Suprapubic skin (tissue), 4 donors: ENCODE measurements at places on chromosomes 3 and 15. TPM values are rescaled to one million over a fixed set of nuclear protein-coding genes. Genes with fewer than 3 reads are reported as not detected.

- H3K4me3 ChIP-seq: no peak overlapping the region
- H3K27ac ChIP-seq: peak overlapping the region; percentile 40
- H3K36me3 ChIP-seq: no peaks in the 10 kb centered on the region
- H3K27me3 ChIP-seq: no peaks in the 10 kb centered on the region
- DNase-seq: no peak
- peaks cover 30% of the 10 kb centered on the region for H3K4me1 ChIP-seq
Observed at GRCh38 chr3:4904811-4905695, 74.2 kb upstream of the BHLHE40 start.

DNA sequence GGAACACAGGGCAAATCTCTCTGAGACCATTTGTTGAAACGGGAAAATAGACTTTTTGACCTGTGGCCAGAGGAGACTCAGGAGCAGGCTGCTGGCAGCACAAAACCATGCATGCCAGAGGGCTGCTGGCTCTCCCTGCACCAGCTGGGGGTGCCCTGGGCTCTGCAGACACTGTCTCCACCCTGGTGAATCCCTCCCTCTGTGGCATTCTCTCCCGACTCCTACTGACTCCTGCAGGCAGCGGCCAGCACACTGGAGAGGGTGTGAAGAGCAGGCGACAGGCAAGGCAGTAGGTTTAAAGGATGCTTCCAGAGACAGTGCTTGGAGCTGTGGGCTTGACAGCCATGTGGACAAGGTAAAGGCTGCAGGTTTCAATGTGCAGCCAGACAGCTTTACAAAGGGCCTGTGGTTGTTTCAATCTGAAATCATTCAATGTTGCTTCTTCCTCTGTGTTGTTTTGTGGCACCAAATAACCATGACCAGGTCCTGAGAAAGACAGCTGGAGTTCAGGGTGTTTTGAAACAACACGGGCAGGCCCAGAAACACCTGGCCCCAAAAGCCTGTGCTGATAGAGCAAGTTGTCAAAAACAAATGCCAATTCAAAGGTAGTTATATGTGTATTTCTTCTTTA, 431.0 kb upstream of the ATP10A start:
- H3K27me3 ChIP-seq: no peaks in the 10 kb centered on the region
- no peaks in the 10 kb centered on the region for H3K36me3 ChIP-seq
- H3K27ac ChIP-seq: no peak overlapping the region
- DNase-seq: no peak
- no peaks in the 10 kb centered on the region for H3K4me1 ChIP-seq
- H3K4me3 ChIP-seq: no peak overlapping the region

GRCh38 chr15:41484937-41485625, 8.6 kb upstream of the ITPKA start:
- H3K4me1 ChIP-seq: no peaks in the 10 kb centered on the region
- H3K27me3 ChIP-seq: no peaks in the 10 kb centered on the region
- H3K4me3 ChIP-seq: no peak overlapping the region
- DNase-seq: no peak
- H3K36me3 ChIP-seq: peaks cover 30% of the 10 kb centered on the region

GRCh38 chr3:165892565-165892964, 55.3 kb upstream of the BCHE start:
- no peak overlapping the region for H3K27ac ChIP-seq
- H3K36me3 ChIP-seq: no peaks in the 10 kb centered on the region
- no peaks in the 10 kb centered on the region for H3K27me3 ChIP-seq
- no peak for DNase-seq
- no peaks in the 10 kb centered on the region for H3K4me1 ChIP-seq

DNA sequence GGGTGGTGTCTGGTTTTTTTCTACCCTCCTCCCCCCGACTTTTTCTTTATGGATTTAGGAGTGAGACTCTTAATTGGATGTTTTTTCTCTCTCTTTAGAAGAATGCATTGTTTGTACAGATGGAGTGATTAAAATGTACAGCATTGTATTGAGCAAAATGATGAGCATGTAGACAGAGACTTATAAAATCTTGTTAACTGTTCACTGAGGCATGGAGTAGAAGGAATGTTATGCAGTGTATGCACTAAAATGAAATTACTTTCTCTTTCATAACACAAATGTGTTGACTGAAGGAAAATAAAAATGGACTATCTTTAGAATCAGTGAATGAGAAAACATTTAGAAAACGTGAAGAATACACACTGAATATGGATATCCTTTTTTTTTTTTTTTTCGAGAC, 39.8 kb downstream of the ZFAND6 start:
- no peaks in the 10 kb centered on the region for H3K27me3 ChIP-seq
- H3K27ac ChIP-seq: no peak overlapping the region
- H3K4me1 ChIP-seq: peaks cover 22% of the 10 kb centered on the region
- no peak for DNase-seq
- H3K4me3 ChIP-seq: no peak overlapping the region

DNA sequence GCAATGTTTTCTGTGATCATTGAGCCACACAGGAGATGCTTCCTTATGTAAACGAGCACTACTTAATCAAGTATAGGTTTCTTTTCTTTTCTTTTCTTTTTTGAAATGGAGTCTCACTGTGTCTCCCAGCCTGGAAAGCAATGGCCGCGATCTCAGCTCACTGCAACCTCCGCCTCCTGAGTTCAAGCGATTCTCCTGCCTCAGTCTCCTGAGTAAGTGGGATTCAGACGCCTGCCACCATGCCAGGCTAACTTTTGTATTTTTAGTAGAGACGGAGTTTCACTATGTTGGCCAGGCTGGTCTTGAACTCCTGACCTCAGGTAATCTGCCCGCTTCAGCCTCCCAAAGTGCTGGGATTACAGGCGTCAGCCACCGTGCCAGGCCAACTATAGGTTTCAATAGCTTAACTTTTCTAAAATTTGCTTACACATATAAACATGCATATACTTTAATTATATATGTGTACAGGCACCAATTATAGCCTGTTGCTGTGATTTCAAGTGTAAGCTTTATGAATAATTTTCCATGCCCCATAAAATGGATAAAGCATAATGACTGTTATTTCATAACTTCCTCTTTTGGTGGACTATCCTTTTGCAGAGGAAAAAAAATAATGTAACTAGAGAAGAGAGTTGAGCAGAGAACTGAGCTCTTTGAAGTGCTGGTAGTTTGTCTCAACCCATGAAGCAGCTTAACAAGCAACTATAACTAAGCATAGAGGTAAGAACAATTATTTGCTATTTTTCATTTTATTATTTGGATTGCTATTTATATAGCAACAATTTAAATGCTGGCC, 24.8 kb upstream of the MBNL1 start:
- no peak overlapping the region for H3K4me3 ChIP-seq
- no peaks in the 10 kb centered on the region for H3K27me3 ChIP-seq
- no peaks in the 10 kb centered on the region for H3K36me3 ChIP-seq
- H3K4me1 ChIP-seq: peaks cover 6% of the 10 kb centered on the region
- DNase-seq: no peak
- no peak overlapping the region for H3K27ac ChIP-seq

Gene SLC28A2
- total RNA-seq: not detected
